ENCODE measurements at places on chromosomes 7 and 10. TPM values are rescaled to one million over a fixed set of nuclear protein-coding genes. Genes with fewer than 3 reads are reported as not detected.

Gene KLF14
- total RNA-seq = not detected

- H3K27ac ChIP-seq = no peak overlapping the region
- H3K36me3 ChIP-seq = no peaks in the 10 kb centered on the region
- H3K27me3 ChIP-seq = no peaks in the 10 kb centered on the region
- no peak for DNase-seq
Observed at GRCh38 chr10:86878983-86879713, 78.3 kb downstream of the MMRN2 start.

GRCh38 chr7:95723583-95724180 lies 48.7 kb upstream of the DYNC1I1 start:
- no peaks in the 10 kb centered on the region for H3K27me3 ChIP-seq
- H3K27ac ChIP-seq = no peak overlapping the region
- no peak overlapping the region for H3K4me3 ChIP-seq

GRCh38 chr7:124652237-124652636 lies 113.4 kb downstream of the GPR37 start:
- no peak for DNase-seq
- no peaks in the 10 kb centered on the region for H3K4me1 ChIP-seq
- no peak overlapping the region for H3K4me3 ChIP-seq
- H3K27ac ChIP-seq = no peak overlapping the region

GRCh38 chr10:130871406-130871805 lies 440.1 kb downstream of the TCERG1L start:
- DNase-seq = no peak
- no peaks in the 10 kb centered on the region for H3K36me3 ChIP-seq
- no peak overlapping the region for H3K27ac ChIP-seq
- no peak overlapping the region for H3K4me3 ChIP-seq
- no peaks in the 10 kb centered on the region for H3K4me1 ChIP-seq

- no peak overlapping the region for H3K27ac ChIP-seq
- H3K4me1 ChIP-seq = no peaks in the 10 kb centered on the region
- no peaks in the 10 kb centered on the region for H3K27me3 ChIP-seq
- H3K4me3 ChIP-seq = no peak overlapping the region
- DNase-seq = no peak
Observed at GRCh38 chr10:131553121-131553520, 241.6 kb upstream of the TCERG1L start.

Measured in T-cell (primary cell).